Activated naive CD8-positive, alpha-beta T cell treated with anti-CD3 and anti-CD28 coated beads, Interleukin-2, amount 50 U/mL, for 16 hours (primary cell): ENCODE measurements at places on chromosomes 12 and 14.

GRCh38 chr14:76201162-76201561 is 49.4 kb downstream of the GPATCH2L start:
- DNase-seq, result no peak

DNA sequence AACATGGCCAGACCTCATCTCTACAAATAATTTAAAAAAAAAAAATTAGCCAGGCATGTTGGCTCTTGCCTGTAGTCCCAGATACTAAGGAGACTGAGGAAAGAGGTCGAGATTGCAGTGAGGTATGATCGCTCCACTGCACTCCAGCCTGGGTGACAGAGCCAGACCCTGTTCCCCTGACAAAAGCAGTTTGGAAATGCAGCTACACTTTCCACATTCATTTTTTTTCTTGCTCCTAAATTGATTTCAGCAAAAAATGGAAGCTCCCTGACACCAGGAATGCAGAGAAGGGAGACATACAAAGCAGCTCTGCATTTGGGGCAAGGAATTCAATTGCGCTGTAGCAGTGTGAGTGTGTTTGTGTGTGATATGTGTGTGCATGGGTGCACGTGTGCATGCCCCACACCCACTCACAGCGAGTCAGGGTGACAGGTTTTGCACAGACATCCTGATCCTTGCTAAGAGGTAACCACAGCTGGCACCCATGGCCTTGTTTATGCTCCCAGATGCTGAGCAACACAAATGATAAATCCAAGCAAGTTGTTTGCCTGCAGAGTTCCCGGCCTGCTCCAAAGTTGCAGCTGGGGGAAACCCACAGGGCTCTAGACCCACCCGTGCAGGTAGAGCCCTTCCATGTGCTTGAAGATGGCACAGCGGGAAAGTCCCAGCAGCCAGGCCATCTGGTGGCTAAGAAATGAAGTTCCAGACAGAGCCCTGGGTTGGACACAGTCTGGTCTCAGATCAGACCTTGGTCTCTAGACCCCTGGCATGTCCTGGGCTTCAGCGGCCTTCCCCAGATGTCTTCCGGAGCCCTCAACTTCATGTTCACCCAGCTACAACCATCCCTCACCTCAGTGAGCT is 25.9 kb upstream of the BDKRB2 start:
- no peak for DNase-seq

DNA sequence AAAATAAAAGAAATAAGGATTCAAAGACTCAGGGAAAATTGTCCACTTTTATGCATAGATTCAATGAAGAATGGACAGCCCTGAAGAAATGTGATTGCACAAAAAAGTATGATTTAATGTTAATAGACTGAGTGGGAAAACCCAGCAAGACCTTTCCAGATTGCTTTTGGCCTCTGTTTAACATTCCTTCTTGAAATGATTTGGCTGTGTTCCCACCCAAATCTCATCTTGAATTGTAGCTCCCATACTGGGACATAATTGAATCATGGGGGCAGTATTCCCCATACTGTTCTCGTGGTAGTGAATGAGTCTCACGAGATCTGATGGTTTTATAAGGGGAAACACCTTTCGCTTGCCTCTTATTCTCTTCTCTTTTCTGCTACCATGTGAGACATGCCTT is 1316.9 kb upstream of the SEL1L start:
- no peak for DNase-seq

GRCh38 chr14:30362369-30363218 is 196.4 kb upstream of the G2E3 start:
- DNase-seq, result no peak

GRCh38 chr12:39553476-39553875 is 66.1 kb downstream of the ABCD2 start:
- no peak for DNase-seq

- no peak for DNase-seq
Measured at GRCh38 chr14:101167428-101167827, 263.9 kb upstream of the RTL1 start.

- DNase-seq, result no peak
Measured at GRCh38 chr12:120586206-120586605, 5.0 kb upstream of the POP5 start.
